ENCODE measurements at places on chromosomes 12 and 14. TPM values are rescaled to one million over a fixed set of nuclear protein-coding genes. Genes with fewer than 3 reads are reported as not detected.

- DNase-seq: no peak
Measured at GRCh38 chr12:22743700-22744099, 118.7 kb downstream of the ETNK1 start.

GRCh38 chr12:93808169-93808899 lies 131.2 kb downstream of the CRADD start:
- DNase-seq: no peak

DNA sequence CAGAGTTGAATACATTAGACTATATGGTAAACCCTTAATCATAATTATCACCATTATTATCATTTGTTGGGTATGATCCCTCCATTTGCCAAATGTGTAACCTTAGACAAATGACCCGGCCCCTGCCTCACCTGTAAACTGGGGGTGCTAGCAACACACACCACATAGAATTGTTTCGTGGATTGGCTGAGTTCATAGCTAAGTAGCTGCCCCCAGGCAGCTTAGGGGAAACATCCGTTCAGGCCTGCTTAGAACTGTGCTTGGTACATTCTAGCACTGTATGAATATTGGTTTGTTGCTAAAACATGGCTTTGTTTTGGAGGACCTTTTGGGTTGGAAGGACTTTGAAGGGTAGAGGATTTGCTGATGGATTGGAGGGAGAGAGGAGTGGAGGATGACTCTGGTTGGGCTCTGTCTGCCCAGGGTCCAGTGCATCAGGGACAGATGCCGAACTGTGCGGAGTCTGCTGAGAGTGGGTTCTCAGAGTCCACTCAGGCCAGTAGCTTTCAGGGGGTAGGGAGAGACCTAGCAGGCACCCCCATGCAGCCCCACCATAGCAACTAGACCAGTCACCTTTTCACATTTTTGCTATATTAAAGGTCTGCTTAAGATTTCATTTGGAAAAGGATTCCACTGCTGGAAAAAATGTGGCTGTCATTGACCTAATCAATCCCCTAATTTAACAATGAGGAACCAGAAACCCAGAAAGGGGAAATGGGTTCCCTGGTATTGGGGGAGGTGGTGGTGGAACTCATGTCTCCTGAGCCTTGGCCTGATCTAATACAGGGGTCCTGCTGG lies 2.2 kb downstream of the RIN3 start:
- DNase-seq: no peak

- no peak for DNase-seq
Measured at GRCh38 chr12:107522692-107523477, 162.7 kb upstream of the PWP1 start.

GRCh38 chr14:26128931-26129671 lies 468.7 kb downstream of the NOVA1 start:
- DNase-seq: no peak

GRCh38 chr14:68244262-68244980 lies 424.8 kb downstream of the RAD51B start:
- DNase-seq: no peak

DNA sequence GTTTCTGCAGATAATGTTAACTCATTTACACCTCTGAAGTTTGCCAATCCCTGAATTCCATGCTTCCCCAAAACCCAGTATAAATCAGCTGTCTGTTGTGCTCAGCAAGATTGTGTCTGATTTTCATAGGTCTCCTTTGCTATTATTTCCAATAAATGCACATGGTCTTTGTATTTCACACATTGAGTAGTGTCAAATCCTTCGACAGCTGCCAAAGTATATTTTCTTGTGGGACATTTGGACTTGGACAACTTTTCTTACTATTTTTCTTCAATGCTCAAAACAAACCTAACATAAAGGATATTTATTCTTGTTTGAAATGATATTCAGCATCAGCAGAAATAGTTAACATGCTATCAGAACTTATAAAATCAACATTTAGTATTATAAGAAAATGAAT lies 406.1 kb upstream of the OR4E1 start:
- no peak for DNase-seq

DNA sequence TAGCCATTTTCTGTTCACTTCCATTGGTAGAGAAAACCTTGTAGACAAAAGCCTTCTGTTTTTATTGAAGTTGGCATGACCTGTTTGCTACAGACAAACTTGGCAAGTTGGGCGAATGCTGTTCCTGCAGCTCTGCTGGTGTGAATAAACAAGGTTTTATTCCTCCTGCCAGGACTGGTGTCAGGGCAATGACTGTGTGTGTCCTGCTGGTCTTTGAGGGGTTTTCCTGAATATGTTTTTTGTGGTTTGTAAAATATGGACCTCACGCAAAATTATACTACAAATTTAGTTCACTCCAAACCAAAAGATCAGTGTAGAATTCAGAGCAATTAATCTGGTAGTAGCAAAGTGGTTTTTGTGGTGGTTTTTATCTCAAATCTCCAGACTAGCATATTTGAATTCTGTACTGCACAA lies 140.8 kb downstream of the ERC1 start:
- DNase-seq: no peak

- no peak for DNase-seq
Measured at GRCh38 chr12:45547132-45547531, 182.4 kb upstream of the ARID2 start.

DNA sequence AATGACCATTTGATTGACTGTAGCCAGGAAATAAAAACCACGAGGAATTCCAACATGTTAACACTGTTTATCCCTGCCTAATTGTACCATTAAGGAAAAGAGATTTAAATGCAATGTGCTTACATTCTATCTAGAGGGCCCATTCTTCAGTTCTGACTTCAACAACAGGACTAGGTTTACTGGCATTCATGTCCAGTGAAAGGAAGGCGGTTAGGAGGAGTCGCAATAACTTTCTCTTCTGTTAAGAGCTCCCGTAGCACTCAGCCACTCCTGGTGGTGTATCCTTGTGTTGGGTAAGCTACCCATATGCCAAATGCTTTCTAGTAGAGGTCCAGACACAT lies 154.7 kb downstream of the STXBP6 start:
- DNase-seq: no peak

HAL gene
- 0.54 TPM for total RNA-seq

EPYC gene
- total RNA-seq: not detected

RBP5 gene
- 0.59 TPM for total RNA-seq

TAS2R30 gene
- 2.3 TPM for total RNA-seq

SLC39A5 gene
- not detected for total RNA-seq

KHNYN gene
- 126 TPM for total RNA-seq
